ENCODE measurements at places on chromosomes 12 and 14.
A peak's percentile ranks its signal among the peaks of the same experiment; 100 is the strongest.

- DNase-seq = no peak
These were observed 13.8 kb downstream of the ERP27 start for GRCh38 chr12:14924541-14924940.

DNA sequence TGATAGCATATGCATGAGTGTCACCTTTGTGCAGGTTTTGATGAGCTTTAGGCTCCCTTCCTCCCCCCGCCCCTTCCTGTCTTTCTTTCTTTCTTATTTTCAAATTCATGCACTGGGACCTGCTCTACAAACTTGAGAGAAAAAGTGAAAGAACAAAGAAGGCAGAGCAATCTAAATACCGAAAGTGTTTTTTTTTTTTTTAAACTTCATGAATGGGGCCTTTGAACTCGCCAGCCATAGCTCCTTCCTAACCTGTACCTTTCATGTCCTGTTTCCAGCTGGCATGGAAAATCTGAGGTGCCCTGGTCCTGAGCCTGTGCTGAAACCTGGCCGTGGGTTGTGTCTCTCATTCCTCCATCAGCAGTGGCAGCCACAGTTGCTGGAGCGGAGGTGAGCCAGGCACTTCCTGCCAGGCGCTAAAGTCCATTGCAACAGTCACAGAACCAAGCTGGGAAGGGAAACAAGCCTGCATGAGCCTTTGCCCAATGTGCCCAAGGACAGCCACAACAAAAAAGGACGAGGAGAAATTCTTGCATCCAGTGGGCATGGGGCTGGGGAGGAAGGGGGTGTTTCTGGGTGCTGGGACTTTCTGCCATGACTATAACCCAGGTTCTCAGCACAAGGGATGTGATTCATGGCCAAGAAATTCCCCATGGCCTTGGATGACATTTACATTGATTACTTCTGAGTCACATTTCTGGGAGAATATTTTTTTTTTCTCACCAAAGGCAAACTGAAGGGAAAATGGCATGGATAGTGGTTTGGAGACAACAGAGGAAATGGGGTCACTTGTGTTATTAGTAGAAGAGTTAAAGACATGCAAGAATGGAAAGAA, 102.7 kb downstream of the TMEM30B start:
- DNase-seq = peak; percentile 34

DNA sequence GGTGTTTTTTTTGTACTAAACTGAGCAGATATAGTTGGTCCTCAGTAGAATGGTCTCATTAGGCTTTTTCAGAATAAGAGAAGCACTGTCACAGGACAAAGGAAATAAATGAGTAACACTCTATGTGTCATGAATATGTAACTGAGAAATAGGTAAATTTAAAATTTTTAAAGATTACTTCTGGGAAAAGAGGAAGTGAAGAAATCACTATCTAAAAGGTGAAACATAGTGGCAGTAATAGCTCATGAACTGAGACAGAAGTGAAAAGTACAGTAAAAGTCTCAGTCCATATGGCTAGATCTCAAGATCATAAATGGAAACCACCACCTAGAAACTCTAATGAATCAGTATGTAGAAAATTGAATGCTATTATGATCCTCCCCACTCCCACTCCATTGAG, 89.3 kb upstream of the TTC7B start:
- no peak for DNase-seq

- no peak for DNase-seq
These were observed 4.2 kb upstream of the FOXG1 start for GRCh38 chr14:28762303-28762954.

- no peak for DNase-seq
These were observed 18.9 kb downstream of the BCAT1 start for GRCh38 chr12:24929953-24930352.

DNA sequence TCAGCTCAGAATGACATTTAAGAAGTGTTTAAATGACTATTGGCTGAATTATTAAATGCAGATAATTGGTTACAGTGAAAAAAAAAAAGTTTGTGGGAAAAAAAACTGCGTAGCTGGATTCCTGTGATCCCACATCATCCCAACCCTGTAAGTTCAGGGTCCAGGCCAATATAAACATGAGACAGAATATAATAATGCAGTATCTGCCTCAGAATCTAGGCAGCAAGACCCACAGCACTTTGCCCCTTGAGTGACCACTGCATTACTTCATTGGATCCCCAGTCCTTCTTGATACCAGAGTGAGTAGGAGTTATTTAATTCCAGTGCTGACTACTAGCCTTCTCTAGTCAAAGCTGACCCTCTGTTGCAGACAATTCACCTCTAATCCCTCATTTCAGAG, 272.6 kb downstream of the CCER1 start:
- no peak for DNase-seq

DNA sequence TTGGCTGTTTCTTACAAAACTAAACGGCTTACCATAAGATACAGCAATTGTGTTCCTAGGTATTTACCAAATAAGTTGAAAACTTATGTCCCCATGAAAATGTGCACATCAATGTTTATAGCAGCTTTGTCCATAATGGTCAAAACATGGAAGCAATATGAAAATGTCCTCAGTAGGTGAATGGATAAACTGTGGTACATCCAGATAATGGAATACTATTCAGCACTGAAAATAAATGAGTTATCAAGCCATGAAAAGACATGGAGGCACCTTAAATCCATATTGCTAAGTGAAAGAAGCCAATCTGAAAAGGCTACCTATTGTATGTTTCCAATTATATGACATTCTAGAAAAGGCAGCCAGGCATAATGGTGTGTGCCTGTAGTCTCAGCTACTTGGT, 40.7 kb downstream of the CFL2 start:
- no peak for DNase-seq

DNA sequence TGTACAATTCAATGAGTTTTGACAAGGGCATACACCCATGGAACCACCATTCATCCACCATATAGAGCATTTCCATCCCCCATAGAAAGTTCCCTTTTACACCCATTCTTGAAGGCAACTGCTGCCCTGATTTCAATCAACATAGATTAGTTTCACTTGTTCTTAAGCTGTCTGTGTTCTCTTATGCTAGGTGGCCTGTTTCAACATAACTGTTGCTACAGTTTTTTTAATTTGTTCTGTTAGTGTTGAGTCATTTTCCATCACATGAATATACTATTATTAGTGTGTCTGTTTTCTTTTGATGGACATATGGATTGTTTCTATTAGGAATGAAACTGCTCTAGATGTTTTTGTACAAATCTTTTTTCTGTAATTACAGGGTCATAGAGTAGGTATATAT, 123.4 kb downstream of the PTPRQ start:
- no peak for DNase-seq

GRCh38 chr14:50859296-50859624, 12.6 kb upstream of the ABHD12B start:
- DNase-seq = no peak

DNA sequence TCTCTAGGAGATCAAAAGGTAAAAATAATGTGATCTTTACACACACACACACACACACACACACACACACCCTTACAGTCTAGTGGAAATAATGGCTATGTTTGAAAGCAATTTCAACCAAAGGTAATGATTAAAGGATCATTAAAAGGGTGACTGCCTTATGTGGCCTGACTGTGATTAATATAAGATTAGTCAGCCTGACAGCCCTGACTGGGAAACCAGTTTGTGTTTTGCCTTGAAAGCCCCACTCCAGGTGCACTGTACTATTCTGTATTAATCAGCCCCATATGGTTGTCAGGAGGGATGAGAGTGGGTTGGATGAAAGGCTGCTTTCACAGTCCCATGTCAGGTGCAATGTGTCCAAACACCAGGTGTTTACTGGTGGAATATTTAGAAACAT, 10.5 kb downstream of the RASSF9 start:
- no peak for DNase-seq
